Fibroblast of villous mesenchyme (primary cell): ENCODE measurements at places on chromosomes 12 and 14.

GRCh38 chr12:124699909-124700308, 132.5 kb upstream of the NCOR2 start:
- no peak for DNase-seq

GRCh38 chr14:85533861-85534291, 3.9 kb downstream of the FLRT2 start:
- peak; percentile 36 for DNase-seq

- peak; percentile 36 for DNase-seq
Measured at GRCh38 chr14:100271247-100271939, 32.4 kb downstream of the YY1 start.

GRCh38 chr12:81284137-81284536, 206.3 kb downstream of the ACSS3 start:
- DNase-seq: peak; percentile 38

GRCh38 chr12:46296822-46297221, 28.0 kb upstream of the SLC38A1 start:
- DNase-seq: no peak

GRCh38 chr14:62189698-62190097, 427.5 kb downstream of the SNAPC1 start:
- DNase-seq: no peak

- DNase-seq: no peak
Measured at GRCh38 chr14:52063052-52063462, 5.8 kb downstream of the NID2 start.

- DNase-seq: no peak
Measured at GRCh38 chr12:53467880-53468279, 16.0 kb downstream of the PCBP2 start.

DNA sequence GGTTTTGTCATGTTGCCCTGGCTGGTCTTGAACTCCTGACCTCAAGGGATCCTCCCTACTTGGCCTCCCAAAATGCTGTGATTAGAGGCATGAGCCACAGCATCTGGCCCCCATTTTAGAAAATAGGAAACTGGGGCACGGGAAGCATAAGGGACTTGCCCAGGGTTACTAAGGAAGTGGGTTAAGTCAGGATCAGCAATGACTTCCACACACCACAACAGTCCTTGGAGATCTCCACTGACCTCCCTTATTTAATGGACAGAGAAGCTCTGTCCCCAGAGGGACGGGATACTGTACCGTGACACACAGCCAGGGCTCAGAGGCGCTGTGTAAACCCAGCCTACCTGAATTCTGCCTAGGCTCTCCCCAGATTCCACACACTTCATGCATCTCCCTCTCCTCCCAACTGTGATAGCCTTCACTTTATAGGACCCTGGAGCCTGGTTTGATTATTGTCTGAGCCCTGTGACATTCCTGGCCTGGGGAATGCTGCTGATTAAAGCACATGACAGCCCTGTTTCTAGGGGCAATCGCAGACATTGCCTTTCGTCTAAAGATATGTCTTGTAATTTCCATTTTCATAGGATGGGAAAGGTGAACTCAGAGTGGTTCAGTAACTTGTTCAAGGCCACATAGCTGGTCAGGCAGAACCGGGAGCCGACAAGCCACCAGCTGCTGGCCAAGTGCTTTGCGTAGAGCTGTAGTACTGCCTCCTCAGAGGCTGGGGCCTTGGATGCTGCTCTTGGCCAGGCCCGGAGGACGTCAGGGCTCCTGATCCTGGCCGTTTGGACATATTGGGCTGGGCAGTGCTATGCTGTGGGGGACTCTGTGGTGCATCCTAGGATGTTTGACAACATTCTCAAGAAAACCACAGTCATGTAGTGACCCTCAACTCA, 20.8 kb downstream of the SERPINA1 start:
- DNase-seq: no peak

DNA sequence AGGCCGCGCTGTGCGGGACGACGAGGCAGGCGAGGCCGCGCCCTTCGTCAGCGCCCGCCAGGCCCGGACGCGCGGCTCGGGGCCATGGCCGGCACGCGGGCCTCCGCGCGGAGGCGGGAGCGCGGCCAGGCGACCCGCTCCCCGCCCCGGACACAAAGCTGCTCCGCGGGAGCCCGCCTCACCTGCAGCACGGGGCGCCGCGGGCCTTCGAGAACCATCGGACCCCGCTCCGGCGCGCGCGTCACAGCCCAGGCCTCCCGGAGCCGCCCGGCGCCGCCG, 342 bp downstream of the DICER1 start:
- no peak for DNase-seq

- no peak for DNase-seq
Measured at GRCh38 chr12:78560633-78561032, 303.9 kb upstream of the SYT1 start.

GRCh38 chr12:70982991-70983390, 62.5 kb upstream of the PTPRR start:
- peak; percentile 42 for DNase-seq

- DNase-seq: no peak
Measured at GRCh38 chr14:70833884-70834283, 24.6 kb upstream of the MAP3K9 start.

GRCh38 chr12:13124656-13125505, 21.4 kb upstream of the GSG1 start:
- peak; percentile 71 for DNase-seq

DNA sequence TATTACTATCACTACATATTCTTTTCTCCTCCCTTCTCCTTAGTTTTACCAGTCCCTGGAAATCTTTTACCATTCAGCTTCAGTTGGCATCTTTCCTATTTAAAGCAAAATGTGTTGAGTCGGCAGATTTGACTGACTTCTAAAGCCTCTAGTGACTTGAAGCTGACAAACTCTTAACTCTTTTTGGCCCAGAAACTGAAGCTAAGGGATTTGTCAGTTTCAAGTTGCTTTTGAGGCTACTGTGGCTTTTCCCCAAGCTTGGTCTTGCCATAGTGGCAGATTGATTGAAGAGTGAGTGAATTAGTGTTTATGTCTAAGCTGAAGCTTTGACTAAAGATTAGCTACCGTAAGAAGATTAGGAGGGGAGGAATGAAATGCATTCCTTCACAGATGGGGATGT, 104.0 kb downstream of the ETNK1 start:
- no peak for DNase-seq

DNA sequence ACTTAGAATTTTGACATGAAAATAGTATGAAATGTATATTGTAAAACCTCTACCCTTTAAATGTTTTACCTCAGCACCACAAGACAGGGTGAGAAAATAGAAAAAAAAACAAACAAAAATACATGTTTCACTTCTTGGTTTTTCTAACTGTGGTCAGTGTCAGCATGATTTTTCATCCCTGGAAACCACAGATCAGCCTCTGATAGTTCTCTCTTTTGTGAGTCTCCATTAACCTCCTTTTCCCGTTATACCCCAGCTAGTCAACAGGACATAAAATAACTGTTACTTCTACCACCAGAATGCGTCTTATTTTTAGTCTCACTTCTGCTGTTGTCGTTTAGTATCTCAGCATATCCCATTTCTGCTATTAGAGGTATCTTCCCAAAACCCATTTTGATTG, 48.3 kb upstream of the KCNMB4 start:
- no peak for DNase-seq

DNA sequence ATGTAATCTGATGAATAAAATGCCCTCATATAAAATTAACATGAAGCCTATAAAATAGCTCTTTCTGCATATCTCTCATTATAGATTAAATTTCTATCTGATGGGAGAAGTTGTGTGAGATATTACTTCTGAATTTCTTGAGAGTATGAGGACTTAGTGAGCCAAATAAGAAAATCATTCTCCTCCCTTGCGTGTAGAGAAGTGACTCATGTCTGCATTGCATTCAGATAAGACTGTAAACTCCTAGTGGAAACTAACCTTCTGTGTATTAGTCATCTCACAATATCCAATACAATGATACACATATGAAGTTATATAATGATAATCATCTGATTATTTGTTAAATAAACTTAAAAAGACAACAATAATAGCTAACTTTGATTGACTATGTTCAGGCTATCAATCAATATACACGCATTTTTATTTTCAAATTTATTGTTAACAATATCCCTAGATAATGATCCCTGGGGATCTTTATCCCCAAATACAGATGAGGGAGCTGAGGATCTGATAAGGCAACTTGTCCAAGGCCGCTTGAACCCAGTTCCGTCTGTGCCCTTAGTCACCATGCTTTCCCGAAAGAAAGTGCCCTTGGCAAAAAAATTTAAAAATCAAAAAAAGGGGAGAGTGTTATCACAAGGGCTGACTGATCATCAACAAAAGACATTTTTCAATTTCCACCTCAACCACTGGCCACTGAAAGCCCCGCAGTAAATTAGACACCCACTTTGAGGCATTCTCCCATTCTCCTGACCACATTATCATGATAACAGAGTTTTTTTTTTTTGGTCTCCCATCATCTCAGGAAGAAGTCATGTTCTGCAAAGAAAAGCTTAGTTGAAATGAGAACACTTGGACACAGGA, 189.2 kb upstream of the RASSF8 start:
- DNase-seq: peak; percentile 72

GRCh38 chr14:61701946-61702345, 6.6 kb downstream of the HIF1A start:
- DNase-seq: no peak

GRCh38 chr14:50528000-50528399, 4.4 kb downstream of the MAP4K5 start:
- peak; percentile 34 for DNase-seq

DNA sequence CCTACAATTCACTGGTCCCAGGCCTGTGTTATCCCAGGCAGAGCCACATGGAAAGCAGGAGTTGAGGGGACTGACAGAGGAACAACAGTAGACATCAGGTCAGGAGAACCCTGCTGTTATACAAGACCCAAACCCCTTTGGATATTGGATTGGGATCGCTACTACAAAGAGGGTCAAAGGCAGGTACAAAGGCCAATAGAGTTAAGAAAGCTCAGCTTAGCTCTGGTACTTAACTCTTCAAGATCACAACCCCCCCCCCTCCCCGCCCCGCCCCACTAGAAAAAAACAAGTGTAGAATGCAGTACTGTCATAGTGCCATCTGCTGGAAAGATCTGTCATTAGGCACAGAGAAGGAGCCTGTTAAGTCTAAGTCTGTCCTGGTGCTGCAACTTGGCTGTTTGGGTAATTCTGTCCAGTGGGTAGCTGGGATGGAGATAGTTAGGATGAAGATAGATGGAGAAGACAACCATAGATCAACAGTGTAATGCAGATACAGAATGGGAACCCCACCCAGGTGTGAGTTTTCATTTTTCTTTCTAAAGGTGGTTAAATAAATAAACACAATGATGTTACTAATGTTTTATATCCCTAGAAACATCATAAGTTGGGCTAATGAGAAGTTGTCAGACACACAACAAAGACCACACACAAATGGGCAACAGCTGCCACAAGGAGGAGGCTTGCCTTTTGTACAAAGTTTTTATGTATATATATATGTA, 17.2 kb downstream of the REM2 start:
- peak; percentile 79 for DNase-seq

DNA sequence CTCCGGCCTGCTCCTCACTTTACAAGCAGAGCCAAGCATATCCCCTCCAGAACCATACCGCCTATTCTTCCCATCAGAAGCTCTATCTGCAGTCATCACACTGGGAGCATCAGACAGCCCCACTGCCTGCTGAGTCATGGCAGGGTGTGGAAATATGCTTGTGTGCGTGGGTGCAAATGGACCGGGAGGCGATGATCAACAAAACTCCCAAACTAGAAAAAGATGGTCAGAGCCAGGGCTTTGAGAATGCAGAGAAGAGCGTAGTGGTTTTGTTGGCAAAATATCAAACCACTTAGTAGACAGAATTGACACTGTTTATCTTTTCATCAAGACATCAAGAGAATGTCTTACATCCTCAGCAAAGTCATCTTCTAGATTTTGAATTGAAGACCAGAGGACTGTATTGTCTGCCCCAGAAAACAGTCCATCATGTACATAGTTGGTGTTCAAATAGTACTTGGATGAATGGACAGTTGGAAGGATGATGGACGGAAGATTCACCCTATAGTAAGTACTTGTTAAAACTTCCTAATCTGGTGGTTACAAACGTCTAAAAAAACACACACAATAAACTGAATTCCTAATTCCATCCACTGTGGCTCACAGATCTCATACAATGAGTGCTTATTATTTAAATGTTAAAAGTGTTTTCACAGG, 54.9 kb downstream of the VWF start:
- DNase-seq: peak; percentile 91

DNA sequence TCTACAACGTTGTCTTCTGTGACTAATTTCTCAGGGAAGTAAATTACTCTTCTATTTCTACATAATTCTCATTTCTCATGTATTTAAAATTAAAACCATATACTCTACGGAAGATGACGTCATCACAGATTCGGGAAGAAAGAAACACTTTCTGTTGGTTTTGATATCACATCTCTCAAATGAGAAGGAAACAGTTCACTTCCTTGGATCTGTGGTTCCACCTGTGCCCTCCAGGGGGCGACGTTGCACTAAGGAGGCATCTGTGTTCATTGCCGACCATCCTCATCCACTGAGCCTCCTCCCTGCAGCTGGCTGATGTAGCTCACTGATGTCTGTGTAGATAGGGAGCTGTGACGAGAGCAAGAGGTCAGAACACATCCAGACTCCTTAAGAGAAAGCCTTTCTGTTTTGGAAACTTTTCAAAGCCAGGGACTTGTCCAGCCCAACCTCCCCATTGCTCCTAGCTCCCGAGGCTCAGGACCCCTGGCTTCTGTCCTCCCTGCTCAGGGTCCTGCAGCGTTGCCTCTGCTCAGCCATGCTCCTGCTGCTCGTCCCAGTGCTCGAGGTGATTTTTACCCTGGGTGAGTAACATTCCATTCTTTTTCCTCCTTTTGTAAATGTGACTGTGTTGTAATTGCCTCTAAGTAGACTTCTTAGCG, 172.7 kb upstream of the OR4E1 start:
- no peak for DNase-seq

- no peak for DNase-seq
Measured at GRCh38 chr12:2029851-2030250, 22.9 kb upstream of the CACNA1C start.

DNA sequence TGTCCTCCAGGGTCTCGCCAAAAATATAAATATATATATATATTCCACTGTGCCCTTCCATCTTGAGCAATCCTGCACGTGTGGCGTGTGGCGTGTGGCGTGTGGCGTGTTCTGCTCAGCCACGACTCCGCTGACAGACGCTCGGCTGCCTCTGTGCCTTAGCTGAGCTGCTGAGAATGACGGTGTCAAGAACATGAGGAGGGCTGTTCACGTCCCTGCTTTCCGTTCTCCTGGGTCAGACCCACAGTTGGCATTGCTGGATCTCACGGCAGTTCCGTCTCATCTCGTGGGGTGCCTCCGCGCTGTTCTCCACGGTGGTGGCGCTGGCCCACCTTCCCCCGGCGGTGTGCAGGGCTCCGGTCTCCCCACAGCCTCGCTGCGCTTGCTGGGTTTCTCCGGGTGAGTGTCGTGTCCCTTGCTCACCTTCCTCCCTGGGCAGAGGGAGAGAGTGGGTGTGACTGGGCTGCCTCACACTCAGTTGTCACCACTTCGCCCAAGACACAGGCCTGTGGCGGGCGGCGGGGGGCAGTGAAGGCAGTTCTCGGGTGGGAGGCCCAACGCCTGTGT, 9.4 kb downstream of the GPR132 start:
- DNase-seq: no peak

GRCh38 chr12:99110868-99111267, 465.8 kb downstream of the APAF1 start:
- DNase-seq: no peak

- no peak for DNase-seq
Measured at GRCh38 chr12:40313928-40314327, 89.1 kb downstream of the LRRK2 start.

- peak; percentile 42 for DNase-seq
Measured at GRCh38 chr14:100304825-100305323, 1.4 kb downstream of the SLC25A29 start.

GRCh38 chr14:101585211-101585610, 23.9 kb downstream of the DIO3 start:
- DNase-seq: no peak

GRCh38 chr12:2501464-2502191, 293.1 kb upstream of the FKBP4 start:
- DNase-seq: no peak
